Sigmoid colon (tissue), 7 donors: ENCODE measurements at places on chromosomes 7 and 10. TPM values are rescaled to one million over a fixed set of nuclear protein-coding genes. Genes with fewer than 3 reads are reported as not detected.

PYROXD2 gene
- 9.6 TPM for total RNA-seq

SPDYE6 gene
- not detected for total RNA-seq

PILRA gene
- total RNA-seq = 5.0 TPM

DNA sequence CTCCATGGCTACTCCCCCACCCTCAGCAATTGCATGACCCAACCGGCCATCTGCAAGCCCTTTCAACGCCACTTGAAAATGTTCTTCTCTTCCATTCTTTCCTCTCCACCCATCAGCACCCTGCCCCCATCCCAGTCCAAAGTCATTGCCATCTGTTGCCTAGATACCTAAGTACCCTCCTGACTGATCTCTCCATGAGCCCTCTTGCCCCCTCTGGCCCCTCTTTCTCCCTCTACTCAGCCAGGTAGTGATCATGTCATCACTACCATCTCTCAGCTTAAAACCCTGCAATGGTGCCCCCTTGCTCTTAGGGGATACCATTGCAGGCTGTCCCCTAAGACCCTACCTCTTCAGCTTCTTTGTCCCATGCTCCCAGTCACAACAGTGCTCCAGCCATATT, 30.5 kb upstream of the BTRC start:
- no peak overlapping the region for H3K4me3 ChIP-seq
- no peaks in the 10 kb centered on the region for H3K27me3 ChIP-seq
- no peaks in the 10 kb centered on the region for H3K4me1 ChIP-seq
- DNase-seq = no peak
- no peak overlapping the region for H3K27ac ChIP-seq

- no peaks in the 10 kb centered on the region for H3K4me1 ChIP-seq
- no peak overlapping the region for H3K4me3 ChIP-seq
- H3K36me3 ChIP-seq = no peaks in the 10 kb centered on the region
- DNase-seq = no peak
- no peaks in the 10 kb centered on the region for H3K27me3 ChIP-seq
Observed at GRCh38 chr7:98755138-98755898, 114.5 kb downstream of the TMEM130 start.

ELMO1 gene
- total RNA-seq = 42.9 TPM

DNA sequence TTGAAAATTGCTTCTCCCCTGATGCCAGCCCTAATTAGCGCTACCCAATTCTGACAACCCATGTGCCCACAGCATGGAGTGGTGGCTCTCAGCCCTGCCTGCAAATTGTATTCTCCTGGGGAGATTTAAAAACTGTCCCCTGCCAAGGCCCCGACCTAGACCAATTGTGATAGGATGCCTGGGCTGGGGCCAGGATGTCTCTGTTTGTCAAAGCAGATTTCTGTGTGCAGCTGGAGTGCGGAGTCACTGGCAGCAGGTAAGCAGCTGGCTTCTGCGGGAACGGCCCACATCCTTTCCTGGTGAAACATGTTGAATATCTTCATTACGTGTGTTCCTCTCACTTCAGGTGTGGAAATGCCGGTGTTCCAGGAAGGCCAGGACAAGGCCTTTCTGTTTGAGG, 238.6 kb downstream of the WDR37 start:
- H3K27me3 ChIP-seq = no peaks in the 10 kb centered on the region
- no peak for DNase-seq
- no peak overlapping the region for H3K4me3 ChIP-seq
- no peak overlapping the region for H3K27ac ChIP-seq
- no peaks in the 10 kb centered on the region for H3K4me1 ChIP-seq

DNA sequence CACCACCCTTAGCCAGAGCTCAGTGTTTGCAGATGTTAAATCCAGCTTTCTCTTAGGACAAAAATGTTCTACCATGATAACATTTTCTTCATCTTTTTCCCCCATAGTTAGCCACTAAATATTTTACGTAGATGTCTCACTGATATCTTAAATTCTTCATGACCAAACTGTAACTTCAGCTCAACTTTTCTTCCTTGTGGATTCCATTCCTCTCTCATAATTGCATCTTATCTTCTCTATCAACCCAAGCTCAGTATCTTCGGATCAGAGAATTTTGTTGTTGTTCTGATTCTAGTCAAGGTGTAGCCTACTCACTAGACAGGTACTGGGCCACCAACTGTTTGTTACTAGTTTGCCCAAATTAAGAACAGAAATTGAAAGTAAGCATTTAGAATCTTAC, 60.2 kb downstream of the SHOC2 start:
- DNase-seq = no peak
- no peaks in the 10 kb centered on the region for H3K27me3 ChIP-seq
- no peak overlapping the region for H3K4me3 ChIP-seq

GRCh38 chr7:55133630-55134358, 115.0 kb downstream of the EGFR start:
- H3K4me3 ChIP-seq = no peak overlapping the region
- no peaks in the 10 kb centered on the region for H3K27me3 ChIP-seq
- no peaks in the 10 kb centered on the region for H3K36me3 ChIP-seq
- H3K27ac ChIP-seq = peak overlapping the region; percentile 81
- no peaks in the 10 kb centered on the region for H3K4me1 ChIP-seq
- peak; percentile 79 for DNase-seq
